Stimulated activated CD4-positive, alpha-beta T cell treated with anti-CD3 and anti-CD28 coated beads, TNF-alpha, amount 100 ng/mL, for 48 hours (primary cell): ENCODE measurements at places on chromosomes 11 and 22.

- no peak for DNase-seq
Measured at GRCh38 chr11:59822989-59823566, 12.5 kb upstream of the MRPL16 start.

- DNase-seq = no peak
Measured at GRCh38 chr11:12901874-12902481, 107.1 kb upstream of the RASSF10 start.

DNA sequence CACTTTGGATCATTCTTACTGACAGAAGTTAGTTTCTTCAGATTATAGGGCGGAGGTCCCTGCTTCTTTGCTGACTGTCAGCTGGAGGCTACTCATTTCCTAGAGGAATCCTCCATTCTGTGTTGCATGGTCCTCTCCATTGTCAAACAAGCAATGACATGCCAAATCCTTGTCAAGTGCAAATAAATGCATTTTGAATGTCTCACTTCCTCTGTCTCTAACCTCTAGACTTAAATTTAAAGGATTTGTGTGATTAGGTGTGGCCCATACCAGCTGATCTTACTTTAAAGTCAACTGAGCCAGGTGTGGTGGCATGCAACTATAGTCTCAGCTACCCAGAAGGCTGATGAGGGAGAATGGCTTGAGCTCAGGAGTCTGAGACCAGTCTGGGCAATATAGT lies 458.4 kb upstream of the CCDC179 start:
- DNase-seq = no peak

DNA sequence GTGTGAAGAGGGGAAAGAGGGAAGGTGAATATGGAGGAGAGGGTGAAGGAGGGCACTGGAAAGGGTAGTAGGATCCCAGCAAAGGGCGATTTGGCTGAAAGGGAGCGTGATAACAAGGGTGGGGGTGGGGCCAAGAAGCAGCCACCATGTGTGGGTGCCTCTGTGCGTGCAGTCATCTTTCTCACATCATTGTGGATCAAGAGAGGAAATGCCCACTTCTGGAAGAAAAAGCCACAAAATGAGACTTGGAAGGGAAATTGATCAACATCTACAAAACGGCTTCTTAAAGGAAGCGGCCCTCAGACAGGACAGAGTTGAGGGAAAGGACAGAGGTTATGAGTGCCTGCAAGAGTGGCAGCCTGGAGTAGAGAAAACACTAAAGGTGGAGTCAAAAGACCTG lies 1.2 kb upstream of the CXCR5 start:
- DNase-seq = no peak

DNA sequence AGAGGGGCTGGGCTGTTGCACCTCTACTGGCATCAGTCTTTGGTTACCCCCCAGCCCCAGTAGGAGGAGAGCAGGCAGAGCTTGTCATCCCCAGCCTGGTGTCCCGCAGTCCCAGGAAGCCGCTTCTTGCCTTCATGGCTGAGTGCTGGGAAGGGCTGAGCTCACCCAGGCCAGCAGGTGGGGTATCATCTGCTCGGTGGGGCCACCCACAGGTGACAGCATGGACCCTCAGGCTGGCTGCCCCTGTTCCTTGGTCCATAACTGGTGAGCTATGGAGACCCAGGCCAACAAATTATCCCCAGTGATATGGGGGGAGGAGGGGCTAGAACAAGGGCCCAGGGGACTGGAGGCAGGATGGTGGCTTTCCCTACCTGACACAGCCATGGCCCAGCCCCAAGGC lies 6.5 kb upstream of the RHOD start:
- DNase-seq = no peak

- no peak for DNase-seq
Measured at GRCh38 chr11:64724863-64725532, 2.0 kb upstream of the NRXN2 start.

GRCh38 chr11:61587951-61588727 lies 7.3 kb upstream of the SYT7 start:
- DNase-seq = peak; percentile 65

DNA sequence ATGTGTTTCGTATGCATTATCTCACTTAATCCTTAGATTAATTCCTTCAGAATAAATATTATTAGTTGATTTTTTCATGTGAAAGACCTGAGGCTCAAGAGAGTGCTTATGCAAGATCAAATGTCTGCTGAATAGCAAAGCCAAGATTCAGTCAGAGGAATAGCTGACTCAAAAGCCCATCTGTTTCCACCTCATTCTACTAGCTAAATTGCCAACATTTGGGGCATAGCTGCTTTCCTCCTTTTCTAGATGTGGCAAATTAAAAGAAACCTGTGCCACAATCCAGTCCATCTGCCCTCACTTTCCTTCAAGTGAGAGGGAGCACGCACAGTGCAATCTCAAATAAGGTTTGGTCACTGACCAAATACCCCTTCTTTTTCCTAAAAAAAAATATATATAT lies 121.1 kb downstream of the PAX6 start:
- no peak for DNase-seq

- no peak for DNase-seq
Measured at GRCh38 chr11:119520966-119521365, 98.0 kb upstream of the THY1 start.

DNA sequence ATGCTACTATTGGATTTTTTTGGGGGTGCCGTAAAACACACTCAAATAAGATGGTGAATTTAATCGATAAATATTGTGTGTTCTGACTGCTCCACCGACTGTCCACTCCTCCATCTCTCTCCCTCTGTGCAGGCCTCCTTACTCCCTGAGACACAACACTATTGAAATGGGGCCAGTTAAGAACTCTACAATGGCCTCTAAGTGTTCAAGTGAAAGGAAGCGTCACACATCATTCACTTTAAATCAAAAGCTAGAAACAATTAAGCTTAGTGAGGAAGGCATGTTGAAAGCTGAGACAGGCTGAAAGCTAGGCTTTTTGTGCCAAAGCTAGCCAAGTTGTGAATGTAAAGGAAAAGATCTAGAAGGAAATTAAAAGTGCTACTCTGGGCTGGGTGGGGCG lies 156.7 kb downstream of the CTTN start:
- no peak for DNase-seq

GRCh38 chr22:22934543-22935055 lies 47.0 kb downstream of the IGLL5 start:
- DNase-seq = no peak

GRCh38 chr11:69044111-69045013 lies 4.4 kb upstream of the TPCN2 start:
- no peak for DNase-seq

DNA sequence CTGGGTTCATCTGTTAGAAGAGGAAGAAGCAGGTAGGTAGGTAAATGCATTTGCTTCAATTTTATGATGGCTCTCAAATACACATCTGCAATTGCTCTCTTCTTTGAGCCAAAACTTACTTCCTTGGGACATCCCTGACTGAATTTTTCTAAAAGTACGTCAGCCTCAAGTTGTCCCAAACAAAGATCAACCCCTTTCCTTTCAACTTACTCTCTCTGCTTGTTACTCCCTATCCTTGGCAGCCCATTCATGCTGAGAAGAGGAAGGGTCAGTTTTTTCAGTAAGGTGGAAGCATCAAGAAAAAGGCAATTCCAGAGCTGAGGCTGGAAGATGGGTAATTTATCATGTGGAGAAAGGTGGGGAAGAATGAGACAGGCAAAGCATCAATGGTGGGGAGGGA lies 111.2 kb downstream of the LRRC32 start:
- DNase-seq = no peak

- peak; percentile 52 for DNase-seq
Measured at GRCh38 chr11:134050541-134051383, 18.1 kb upstream of the JAM3 start.

DNA sequence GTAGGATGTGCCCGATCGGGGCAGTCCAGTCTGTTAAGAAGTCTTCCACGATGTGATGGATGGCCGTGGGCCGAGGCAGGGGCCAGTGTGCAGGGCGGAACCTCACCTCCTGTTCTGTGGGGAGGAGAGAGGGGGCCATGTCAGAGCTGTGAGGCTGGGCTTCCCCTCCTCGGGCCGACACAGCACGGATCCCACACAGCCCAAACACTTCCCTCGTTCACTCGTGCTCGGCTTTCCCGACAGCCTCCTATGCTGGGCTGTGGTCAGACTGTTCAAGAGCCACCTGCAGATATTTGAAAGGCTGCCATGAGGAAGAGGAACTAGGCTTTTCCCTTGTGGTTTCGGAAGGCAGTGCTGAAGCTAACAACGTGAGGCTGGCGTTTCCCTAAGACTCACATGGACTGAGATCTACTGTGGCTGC lies 12.3 kb upstream of the TXN2 start:
- no peak for DNase-seq

DNA sequence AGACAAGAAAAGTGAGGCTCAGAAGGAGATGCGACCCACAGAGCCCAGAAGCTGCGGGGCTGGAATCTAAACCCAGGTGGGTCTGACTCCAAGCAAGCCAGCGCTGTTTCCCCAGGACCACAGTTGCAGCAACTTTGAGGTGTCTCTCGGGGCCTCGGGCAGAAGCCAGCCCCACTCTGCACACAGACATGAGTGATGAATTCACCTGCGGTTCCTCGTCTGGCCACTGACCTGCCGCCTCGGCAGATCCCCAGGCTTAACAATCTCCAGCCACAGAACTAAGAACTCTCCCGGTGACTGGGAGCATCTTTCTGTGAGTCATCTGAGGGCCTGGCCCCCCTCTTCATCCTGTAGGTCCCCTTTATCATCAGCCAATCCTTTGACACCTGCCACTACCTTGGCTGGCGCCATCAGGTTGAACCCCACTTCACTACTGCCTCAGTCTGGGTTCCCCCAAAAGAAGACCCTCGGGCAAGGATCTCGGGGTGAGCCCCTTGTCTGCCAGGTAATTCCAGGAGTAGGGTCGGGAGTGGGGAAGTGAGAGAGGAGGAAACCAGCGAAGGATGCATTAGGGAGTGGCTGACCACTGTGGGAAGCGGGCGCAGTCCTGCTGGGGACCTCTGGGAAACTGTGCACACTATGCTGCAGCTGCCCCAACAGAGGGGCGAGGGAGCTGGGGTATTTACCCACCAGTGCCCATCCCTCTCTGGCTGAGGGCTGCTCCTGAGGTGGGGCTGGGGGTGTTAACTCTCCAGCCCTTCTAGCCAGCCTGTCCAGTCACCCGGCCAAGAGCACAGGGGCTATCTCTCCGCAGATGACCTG lies 33.0 kb upstream of the MN1 start:
- no peak for DNase-seq

DNA sequence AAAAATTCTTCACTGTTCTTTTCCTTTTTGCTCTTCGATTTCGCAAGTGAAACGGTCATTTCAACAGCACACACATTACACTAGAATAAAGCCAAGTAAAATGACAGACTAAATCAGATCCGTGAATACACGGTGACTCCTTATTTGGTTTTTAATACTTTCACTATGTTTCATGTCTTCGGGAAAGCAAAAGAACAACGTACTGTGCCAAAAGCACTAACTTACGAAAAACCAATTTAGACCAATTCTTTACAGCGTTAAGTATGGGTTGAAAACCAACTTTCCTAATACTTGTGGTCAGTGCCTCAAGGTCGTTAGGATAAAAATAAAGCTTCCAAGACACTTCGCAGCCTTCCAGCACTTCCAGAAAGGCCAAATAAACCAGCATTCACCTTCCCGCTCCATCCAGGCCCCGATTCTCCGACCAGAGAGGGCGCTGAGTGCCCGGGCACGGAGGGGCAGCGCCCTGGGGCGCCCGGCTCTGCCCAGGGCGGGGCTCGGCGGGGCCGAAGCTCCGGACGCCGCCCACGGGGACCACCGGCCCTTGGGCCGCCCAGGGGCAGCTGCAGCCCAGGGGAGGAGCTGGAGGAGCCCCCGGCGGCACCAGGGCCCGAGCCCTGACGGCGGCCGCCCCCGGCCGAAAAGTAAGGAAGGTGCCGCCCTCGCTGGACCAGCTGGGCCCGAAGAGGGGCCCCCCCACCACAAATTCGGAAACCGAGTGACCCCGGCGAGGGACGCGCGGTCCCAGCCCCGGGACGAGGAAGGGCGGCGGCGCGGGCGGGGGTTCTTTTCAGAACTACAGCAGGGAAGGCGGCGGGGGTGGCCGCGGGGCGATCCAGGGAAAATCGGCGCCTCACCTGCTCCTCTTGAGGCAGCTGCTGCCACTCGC lies 499 bp downstream of the ATL3 start:
- DNase-seq = no peak

GRCh38 chr22:48979482-48979881 lies 848.2 kb downstream of the BRD1 start:
- no peak for DNase-seq

- no peak for DNase-seq
Measured at GRCh38 chr22:27197618-27198017, 540.2 kb downstream of the MIAT start.

- no peak for DNase-seq
Measured at GRCh38 chr11:36012979-36013378, 69.1 kb downstream of the LDLRAD3 start.

DNA sequence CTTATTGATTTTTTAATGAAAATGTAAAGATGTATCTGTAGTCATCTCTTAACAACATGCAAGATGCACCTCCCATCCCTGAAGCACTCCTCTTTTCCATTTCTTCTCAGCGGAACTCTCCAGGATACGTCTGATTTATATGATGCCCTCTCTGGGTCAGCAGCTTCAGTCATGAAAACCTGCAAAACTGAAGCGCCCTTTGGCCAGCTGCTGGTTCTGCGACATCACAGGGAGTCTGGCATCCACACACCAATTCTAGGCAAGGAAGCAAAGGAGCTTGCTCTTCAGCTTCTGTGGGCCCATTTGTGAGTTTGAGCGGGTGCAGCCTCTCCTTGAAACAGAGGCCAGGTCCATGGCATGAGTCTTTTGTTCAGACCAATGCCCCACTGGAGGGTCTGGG lies 1253.3 kb downstream of the TBC1D22A start:
- no peak for DNase-seq

DNA sequence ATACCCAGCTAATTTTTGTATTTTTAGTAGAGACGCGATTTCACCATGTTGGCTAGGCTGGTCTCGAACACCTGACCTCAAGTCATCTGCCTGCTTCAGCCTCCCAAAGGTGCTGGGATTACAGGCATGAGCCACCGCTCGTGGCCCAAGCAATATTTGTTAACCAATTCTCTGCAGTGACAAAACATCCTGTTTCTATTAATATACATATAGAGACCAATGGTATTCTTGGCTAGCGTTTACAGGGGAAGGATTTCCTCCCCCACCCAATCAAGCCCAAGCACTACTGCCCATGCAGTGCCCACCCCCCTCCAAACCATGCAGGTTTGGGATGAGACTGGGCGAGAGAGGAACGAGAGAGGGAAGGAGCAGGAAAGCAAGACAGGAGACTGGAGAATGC lies 53.1 kb downstream of the APOL3 start:
- DNase-seq = no peak

DNA sequence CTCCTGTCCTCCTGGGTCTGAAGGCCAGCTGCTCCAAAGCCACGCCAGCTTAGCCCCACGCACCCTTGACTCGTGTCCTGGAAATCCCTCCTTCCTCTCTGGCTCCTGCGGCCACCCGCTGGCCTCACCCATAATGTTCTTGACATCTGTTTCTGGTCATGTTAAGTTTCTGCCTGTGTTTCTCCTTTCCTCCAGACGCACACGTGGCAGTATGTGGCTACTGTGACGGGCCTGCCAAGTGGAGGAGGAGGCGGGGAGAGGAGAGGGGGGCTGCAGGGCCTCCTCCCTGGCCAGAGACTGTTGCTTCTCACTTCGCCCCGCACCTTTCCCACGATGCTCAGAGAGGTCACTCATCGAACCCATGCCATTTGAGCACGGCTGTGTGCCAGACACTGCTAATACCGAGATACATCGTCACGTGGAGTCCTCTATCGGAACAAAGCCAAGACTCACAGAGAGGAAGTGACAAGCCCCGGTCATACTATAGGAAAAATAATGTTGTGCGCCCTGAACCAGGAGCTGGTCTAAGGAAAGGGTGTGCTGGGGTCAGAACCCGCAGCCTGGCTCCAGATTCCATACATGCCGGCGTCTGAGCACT lies 11.5 kb downstream of the C1QTNF6 start:
- no peak for DNase-seq

- no peak for DNase-seq
Measured at GRCh38 chr11:123580137-123580536, 74.3 kb downstream of the SCN3B start.
